Testis (tissue), 5 donors: ENCODE measurements at places on chromosomes 5 and 9.
A peak's percentile ranks its signal among the peaks of the same experiment; 100 is the strongest.

- DNase-seq = no peak
Observed at GRCh38 chr5:177040814-177041420, 18.4 kb downstream of the ZNF346 start.

GRCh38 chr5:67035098-67035740, 161.4 kb downstream of the CD180 start:
- DNase-seq = no peak

DNA sequence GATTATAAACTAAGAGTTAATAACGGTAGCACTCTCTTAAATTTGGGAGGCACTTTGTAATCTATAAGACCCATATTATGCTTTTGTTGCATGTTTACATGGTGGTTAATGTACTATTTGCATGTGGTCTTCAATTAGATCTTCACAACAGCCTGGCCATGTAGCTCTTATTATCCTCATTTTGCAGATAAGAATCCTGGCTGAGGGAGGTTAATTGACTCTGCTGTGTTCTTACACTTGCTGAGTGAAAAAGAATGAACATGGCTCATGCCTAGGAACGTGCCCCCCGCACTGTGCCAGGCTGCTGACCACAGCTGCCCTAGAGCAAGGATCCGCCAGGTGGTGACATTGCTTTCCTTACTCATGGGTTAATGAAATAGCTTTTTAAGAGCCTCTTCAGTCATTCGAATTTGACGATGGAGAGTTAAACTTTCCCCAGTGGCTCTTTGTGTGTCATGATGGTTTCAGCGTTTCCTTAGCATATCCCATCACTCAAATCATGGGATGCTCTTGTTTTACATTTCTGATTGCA, 97.9 kb downstream of the CDH6 start:
- no peak for DNase-seq

GRCh38 chr5:87198010-87198409, 69.7 kb upstream of the RASA1 start:
- no peak for DNase-seq

DNA sequence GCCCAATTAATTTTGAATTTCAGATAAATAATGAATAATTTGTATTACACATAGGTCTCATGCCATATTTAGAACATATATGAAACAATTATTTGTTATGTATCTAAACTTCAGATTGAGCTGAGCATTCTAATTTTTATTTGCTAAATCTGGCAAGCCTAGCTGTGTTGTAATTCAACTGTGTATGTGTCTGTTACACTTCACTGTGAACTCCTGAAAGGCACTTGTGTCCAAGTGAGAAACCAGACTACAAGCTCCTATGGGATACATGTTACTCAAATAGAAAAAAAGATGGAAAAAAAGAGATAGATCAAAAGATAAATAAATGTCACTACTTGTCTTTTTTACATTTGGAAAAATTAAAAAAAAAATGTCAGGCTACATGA, 56.5 kb upstream of the ANKRD55 start:
- no peak for DNase-seq

GRCh38 chr9:134487066-134487710, 154.4 kb upstream of the COL5A1 start:
- no peak for DNase-seq

DNA sequence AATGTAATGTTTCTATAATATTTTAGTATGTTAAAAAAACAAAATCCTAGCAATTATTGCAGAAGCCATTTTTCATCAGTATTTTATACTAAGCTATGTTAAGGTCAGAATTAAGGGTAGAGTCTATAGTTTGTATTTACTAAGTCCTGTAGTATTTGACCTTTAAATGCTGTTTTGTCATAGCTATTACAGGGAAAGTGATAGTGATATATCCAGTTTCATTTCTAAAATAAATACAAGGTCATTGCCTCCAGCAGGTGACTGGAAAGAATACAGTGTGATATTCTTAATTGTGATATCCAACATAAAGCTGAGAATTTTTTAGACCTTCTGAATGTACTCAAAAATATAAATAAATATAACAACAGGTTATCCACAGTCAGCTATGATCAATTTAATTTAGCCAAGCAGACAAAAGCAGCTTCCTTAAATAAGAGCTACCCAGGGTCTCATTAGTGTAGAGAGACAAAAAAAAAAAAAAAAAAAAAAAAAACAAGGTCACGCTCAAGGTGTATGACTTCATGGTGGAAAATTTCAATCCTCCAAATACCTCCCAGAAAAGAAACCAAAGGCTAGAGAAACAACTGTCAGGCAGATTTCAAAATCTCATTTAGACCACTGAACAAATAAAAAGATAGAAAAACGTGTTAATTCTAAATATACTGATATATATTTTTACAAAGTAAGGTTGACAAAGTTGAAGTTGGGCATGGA, 278.7 kb downstream of the HCN1 start:
- no peak for DNase-seq

DNA sequence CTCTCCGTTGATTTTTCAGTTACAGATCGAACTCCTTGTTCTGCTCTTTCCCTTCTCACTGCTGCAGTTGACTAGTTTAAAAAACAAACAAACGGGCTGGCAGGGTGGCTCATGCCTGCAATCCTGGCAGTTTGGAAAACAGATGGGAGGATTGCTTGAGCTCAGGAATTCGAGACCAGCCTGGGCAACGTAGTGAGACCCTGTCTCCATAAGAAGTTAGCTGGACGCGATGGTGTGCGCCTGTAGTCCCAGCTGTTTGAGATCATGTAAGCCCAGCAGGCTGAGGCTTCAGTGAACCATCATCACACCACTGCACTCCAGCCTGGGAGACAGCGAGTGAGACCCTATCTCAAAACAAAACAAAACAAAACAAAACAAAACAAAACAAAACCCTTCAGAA, 51.4 kb upstream of the NCS1 start:
- no peak for DNase-seq

GRCh38 chr9:14301583-14302021, 12.3 kb downstream of the NFIB start:
- DNase-seq = no peak

GRCh38 chr9:109164042-109164441, 3.0 kb downstream of the FRRS1L start:
- DNase-seq = no peak

DNA sequence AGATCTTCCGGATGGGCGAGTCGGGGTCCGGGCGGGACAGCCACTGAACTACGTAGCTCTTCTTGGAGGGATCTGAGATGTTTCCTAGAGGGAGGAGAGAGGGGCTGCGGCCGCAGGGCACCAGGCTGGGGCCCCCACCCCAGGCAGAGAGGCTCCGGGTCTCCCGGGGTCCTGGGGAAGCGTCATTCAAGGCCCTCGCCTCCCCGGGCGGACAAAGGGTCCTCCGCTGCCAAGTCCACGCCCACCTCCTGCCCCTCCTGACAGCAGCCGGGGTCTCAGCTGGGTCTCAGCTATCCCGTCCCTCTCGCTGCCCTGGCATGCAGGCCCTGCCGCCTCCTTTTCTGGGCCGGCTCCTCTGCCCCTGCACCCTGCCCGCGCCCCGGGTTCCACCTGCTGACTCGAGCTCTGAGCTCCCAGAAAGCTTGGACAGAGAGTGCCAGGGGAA, 61.5 kb downstream of the ZNF354C start:
- DNase-seq = peak; percentile 11

DNA sequence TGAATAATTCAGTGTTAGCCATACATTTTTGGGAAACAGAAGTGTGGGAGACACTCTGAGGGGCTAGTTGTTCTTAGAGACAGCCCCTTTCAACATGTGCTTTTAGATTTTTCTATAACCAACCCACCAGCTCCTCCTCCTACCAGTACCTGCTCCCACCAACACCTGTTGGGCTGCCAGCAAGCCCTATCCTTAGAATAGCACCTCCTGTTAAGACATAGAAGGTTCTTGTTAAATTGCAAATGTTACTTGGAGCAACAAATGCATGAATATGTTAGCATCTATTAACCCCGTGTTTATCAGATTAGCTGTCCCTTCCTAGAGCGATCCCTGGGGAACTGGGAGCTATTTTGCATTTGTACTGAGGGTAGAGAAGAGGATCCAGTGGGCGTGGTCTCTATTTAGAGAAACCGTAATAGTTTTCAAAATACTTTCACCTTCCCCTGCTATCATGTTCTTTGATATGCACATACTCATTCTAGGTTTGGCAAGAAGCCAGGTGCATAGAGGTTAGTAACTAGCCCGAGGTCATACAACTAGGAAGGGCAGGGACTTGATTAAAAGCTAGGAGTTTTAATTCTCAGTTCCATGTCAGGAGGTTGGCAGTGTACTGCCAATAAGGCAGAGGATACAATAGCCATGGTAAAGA, 334.4 kb downstream of the KCTD16 start:
- no peak for DNase-seq

DNA sequence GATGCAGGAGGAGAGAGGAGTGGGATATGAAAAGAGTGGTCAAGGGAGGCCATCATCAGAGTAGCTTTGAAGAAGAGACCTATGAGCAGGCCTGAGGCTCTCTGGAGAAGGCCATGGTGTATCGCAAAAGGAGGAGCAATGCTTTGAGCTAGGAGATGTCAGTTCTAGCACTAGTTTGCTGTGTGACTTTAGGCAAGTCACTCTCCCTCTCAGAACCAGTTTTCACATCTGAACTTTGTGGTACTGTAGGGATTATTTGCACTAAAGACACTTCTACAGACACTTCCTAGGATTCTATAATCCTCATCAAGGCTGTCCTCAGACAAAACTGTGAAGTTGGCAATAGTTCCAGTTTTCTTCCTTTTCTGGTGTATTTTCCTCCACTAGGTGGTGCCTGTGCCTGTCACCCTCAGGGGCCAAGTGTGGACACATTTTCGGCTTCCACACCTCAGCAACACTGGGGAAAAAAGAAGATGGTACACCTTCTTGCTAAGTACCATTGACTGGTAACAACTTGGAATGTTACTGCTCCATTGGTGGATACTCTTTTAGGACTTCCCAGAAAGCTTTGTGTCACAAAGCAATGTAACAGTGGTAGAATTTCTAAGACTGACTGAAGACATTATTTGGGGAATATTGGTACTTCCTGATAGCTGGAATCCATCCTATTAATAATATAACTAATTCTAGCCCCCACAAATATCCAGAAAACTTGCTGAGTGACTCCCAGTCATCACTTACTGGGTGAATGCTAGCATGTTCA, 9.9 kb downstream of the PAPPA start:
- no peak for DNase-seq

DNA sequence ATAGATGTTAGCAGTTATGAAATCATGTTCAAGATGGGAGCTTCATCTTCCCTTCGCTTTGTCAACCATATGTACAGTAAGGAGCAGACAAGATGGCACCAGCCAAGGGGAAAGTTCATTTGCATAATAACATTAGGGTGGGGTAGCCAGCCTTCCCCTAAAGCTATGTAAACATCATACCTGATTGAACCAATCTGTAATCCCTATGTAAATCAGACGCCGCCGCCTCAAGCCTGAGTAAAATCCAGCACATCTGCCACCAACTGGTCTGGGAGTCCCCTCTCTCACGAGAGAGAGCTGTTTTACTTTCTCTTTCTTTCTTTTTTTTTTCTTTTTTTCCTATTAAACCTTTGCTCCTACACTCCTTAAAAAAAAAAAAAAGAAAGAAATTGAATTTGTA, 30.8 kb upstream of the REEP2 start:
- DNase-seq = no peak

- no peak for DNase-seq
Observed at GRCh38 chr5:14251733-14252132, 108.6 kb downstream of the TRIO start.

- DNase-seq = no peak
Observed at GRCh38 chr9:79028101-79028500, 543.7 kb upstream of the TLE4 start.

DNA sequence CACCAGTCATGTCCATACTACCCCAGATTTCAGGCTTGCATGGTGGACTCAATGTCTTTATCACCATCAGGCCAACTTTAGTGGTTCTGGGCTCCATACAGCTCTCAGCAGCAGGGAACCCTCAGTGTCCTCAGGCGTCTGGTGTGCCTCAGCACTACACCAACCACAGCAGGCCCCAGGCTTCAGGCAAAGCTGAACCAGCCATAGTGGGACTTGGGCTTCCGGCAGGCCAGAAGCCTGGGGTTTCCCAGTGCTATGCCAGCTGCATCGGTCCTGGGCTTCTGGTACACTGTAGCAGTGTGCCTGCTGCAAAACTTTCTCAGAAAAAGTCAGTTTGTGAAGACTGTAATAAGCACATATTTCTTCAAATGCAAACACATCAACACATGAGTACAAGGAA, 11.0 kb upstream of the ZDHHC21 start:
- DNase-seq = no peak

- DNase-seq = no peak
Observed at GRCh38 chr5:173383711-173384110, 55.5 kb upstream of the STC2 start.

DNA sequence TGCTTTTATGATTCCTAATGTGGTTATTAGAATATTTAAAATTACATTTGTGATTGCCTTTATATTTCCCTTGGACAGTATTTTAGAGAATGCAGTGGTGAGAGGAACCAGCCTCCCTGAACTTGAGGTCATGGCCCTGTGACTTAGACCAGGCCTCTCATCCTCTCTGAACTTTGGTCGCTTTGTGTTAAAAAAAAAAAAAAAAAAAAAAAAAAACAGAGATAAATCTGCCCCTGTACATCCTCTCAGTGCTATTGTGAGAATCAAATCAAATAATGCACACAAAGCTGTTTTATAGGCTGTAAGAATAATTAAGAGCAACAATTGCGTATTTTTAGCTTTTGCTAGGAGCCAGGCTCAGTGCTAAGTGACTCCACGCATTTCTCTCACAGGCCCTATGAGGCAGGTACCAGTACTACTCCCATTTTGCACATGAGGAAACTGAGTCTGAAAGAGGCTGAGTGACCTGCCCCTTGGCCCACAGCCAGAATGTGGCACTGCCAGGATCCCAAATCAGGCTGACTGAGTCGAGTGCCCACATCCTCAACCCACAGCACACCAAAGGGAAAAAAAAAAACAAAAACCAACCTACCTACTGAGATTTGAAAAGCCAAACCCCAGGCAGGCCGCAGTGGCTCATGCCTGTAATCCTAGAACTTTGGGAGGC, 110.3 kb upstream of the LARP1 start:
- DNase-seq = no peak

- peak; percentile 52 for DNase-seq
Observed at GRCh38 chr5:23208959-23209431, 298.4 kb upstream of the PRDM9 start.

DNA sequence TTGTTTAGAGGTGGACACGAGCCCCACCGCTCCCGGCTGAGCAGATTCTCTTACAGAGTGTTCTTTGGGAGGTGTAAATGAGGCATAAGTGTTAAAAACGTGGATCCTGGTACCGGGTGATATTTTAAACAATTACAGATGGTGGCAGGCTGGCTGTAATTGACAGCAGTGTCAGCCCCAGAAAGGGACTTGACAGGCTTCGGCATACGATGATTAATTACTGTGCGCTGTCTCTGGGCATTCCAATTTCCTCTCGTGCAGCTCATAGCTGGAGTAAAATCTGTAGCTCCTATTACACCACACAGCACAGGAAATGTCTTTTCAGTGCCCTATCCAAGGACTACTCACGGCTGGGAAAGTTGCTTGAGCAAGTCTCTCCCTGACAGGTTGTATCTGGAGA, 305.4 kb upstream of the IRX2 start:
- no peak for DNase-seq

GRCh38 chr5:79229357-79230174, 6.4 kb upstream of the JMY start:
- DNase-seq = no peak
